Upper lobe of right lung (tissue), 1 donor: ENCODE measurements at places on chromosomes 2 and 18. TPM values are rescaled to one million over a fixed set of nuclear protein-coding genes. Genes with fewer than 3 reads are reported as not detected.
A peak's percentile ranks its signal among the peaks of the same experiment; 100 is the strongest.

GRCh38 chr18:74806700-74807416 is 209.2 kb downstream of the ZNF407 start:
- no peak for DNase-seq

MAPRE2 gene
- 35.4 TPM for total RNA-seq

GRCh38 chr2:208648368-208648767 is 241.8 kb downstream of the PTH2R start:
- DNase-seq = no peak

DNA sequence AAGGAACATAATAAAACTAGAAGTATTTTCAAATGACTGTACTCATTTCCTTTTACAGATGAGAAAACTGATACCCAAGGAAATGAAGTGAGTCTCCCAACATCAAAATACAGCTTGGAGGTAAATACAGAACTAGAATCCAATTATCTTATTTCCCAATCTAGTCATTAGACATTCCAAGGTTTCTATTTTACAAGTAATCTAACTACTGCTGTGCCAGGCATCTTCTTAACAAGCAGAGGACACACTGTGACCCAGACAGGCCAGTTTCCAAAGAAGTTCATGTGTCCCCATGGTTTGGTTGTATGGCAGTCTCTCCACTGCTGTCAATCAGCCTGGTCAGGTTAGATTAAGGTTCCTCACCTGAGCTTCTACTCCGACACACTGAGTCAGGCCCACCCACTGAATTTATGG is 143.5 kb downstream of the THADA start:
- no peak for DNase-seq

DNA sequence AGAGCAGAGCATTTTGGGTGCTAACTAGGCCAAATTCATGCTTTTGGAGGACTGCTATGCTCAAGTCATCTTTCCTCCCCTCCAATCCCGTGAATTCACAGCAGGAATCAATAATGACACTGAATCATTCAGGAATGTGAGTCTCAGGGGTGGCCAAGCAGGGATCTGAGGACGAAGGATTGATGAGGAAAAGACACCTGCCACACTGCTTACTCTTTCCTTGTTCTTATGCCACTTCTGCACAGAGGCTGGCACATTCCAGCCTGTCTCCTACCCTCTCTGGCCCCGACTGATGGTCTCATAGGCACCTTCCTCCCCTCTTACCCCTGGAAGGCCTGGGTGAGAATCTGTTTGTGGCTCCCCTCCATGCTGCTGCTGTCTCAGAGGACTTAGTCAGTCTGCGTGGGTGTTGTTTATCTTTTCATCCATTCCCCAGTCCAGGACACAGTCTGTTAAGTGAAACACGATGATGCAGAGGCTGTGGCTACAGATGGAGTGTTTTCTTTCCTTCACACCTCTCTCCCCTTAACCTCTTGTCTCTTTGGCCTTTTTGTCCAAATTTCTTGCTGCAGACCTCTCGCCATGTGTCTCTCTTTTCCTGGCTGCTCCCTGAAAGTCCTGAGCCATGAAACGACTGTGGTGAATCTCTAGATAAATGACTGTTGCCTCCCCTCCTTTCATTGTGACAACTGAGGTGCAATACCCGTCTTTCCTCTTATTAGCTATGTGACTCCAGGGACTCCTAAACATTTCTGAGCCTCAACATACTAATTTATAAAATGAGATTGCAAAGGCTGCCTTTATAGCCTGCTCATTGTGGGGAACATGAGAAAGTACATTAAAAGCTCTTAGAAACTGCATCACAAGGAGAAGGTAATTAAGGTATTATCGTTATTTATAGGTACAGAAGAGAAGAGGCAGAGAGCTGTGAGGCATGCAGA is 86.9 kb downstream of the RDH14 start:
- DNase-seq = no peak

DNA sequence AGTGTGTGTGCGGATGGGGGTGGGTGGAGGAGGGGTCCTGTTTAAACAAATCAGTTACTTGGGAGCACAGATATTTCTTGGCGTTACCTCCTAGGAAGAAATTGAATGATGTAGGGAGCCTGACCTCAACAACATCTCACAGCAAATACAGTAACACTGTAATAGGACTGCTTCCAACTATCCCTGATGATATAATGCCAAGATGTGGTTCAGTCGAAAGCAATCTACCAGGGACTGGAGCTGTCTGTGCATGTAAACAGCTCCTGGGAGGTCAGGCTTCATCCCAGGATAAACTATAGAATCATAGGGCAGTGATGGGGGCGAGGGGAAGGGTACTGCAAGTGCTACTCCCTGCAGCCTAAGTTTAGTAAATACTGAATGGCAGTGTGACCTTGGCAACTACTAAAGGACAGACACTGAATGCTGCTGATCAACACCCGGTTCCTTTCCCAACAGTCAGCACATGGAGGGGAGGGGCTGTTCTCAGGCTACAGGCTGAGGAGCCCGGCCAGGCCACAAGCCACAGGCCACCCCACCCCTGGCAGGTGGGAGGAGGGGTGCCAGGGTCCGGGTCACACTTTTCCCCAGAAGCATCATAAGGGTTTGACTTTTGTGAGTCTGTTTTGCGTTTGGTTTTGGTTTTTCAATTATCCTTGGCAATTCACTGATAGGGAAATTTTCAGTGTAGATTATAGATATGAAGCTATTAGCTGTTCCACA is 85.3 kb upstream of the ZNF397 start:
- DNase-seq = no peak

DNA sequence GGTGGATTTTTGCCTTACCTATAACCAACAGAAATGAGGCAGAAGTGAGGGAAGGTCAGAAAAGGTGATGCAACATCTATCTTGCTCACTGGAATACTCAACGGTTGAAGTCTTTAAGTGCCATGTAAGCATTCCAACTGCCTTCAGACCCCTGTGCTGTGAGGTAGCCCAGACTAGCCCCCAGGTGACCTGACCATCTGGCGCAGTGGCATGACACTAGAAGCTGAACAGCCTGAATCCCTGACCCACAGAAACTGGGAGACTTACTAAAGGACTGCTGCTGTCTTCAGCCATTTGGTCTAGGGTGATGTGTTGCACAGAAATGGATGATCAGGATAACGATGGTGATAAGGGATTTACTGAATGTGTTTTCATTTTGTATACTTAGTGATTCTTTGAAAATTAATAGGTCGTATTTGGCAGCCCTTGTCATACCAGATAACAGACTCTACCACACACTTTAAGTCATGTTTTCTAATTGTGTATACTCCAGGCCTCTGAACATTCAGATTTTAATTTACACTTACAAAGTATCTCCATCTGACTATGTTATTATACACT is 161.5 kb downstream of the STK39 start:
- no peak for DNase-seq

PHLPP1 gene
- 11.9 TPM for total RNA-seq

- DNase-seq = no peak
Observed at GRCh38 chr2:214628091-214628490, 181.4 kb downstream of the BARD1 start.

HTR2B gene
- total RNA-seq = 2.6 TPM

DNA sequence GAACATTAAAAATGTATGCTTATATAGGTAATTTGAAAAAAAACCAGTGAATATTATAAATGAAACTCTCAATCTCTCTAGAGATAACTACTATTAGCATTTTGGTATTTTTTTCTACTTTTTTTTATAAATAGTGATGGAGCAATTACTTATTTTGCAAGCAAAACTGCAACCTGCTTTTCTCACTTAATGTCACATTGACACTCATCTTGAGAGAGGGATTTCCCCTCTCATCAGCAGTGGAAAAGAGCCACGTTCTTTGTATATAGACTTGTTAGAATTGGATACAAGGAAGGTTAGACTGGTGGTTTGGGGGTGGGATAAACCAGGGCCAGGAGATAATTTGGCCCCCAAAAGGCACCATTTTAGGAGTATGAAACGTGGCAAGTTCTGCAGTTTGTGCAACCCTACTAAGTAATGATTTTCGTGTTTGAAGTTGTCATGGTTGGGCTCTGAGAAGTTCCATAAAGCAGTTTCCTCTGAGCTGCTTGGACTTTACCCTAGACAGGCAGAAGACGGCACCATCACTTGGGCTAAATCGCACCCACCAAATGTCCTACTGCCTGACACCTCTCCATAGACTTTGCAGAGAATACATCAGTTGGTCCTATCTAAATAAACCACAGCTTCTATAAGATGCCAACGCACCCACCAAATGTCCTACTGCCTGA is 194.0 kb downstream of the ACTR3 start:
- DNase-seq = no peak

- peak; percentile 86 for DNase-seq
Observed at GRCh38 chr2:191678437-191679100, 633 bp downstream of the NABP1 start.

GREB1 gene
- total RNA-seq = 0.90 TPM

DNA sequence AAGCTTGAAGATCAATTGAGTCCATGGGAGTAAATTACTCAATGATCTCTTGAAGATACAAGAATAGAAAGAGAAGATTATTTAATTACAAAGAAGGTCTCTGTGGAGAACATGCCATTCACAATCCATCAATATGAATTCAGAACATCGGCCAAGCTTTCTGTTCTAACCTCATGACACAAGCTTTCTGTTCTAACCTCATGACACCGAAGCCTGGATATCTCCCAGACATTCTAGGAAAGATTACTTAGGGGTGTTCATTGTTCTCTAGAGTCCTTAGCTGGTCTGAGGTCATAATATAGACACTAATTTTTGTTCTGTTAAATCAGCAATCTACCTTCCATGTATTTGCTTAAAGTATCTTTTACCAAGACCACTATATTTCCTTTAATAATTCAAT is 95.5 kb downstream of the RDH14 start:
- no peak for DNase-seq

DNA sequence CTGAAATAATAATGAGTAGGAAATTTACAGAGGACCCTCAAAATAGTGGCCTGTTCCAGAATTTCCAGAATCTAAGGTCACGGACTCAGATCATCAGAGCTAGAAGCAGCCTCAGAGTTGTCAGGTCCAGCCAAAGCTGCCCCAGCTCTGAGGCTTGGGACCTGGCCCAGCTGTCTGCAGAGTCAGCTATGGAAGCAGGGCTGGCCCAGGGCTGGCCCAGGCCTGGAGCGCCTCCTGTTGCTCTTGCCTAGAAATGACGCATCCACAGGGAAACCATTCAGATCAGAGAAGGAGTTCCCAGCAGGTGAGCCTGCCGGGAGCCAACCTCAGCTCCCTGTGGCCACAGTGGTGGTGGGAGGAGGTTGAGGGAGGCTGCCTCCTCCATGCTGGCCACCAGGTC is 106.7 kb upstream of the ARL4C start:
- no peak for DNase-seq

DNA sequence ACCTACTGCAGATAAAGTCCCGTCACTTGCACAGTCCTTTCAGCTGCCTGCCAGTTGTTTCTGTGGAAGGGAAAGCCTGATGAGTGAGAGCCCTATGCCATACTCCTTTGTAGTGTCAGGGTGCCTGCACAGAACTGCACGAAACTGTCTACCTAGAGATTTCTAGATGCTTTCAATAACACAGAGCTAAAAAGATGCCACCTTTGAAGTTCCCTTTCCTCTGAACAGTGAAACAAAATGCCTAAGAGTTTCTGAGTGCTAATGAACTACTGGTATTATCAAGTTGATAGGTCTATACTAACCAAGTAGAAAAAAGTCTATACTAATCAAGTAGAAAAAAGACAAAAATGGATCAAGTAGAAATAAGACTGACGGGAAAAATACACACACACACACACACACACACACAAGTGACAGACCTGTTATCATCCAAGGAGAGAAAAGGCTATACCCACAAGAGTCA is 79.0 kb downstream of the TLK1 start:
- DNase-seq = no peak

ZSWIM2 gene
- total RNA-seq = not detected

ITSN2 gene
- 104 TPM for total RNA-seq

DNA sequence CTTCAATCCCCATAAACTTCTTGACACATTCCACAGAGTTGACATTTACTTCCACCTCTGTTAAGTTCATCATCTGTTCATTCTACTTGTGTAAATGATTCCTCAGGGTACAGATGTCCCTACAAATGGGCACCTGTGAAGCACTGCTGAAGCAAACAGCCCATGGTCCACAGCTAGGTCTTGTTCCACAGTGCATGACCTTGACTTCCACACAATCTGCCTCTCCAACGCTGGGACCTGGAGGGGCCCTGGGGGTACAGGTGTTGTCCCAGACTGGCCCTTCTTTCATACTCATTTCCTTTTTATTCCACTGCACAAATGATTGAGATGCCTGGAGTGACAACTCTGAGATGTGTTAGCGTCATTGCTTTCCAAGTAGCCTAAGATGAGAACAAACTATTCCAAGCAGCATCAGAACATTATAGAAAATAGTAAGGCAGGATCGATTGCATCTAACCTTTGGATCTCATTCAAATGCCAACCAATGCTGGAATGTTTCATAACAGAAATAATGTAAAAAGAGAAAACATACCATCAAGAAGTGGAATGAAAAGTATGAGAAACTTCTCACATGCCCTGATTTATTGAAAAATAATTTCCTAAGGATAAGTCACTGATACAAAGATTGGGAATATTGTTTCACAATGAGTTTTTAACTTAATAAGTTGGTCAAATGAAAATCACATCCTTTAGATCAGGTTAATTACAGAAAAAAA is 31.2 kb downstream of the PIEZO2 start:
- no peak for DNase-seq

DNA sequence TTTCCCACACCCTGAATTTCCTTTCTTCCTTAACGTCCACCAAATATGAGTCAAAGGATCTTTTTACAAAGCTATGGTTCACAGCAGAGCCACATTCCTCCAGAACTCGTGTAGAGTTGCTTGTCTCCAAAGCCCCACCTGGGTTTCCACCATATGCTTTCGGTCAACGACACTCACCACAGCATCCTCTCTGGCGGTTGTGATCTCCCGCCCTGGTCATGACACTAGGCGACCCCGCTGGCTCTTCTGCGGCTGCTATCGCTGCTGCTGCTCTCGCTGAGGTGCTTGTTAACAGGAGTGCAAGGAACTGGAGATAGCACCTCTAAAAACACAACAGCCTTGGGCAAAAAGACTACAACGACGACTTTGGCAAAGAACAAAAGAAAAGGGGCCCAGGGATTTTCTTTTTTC is 340 bp downstream of the SLC40A1 start:
- peak; percentile 66 for DNase-seq

SLC4A5 gene
- 3.2 TPM for total RNA-seq

CHRND gene
- not detected for total RNA-seq

GRCh38 chr2:236675051-236675450 is 105.4 kb downstream of the ACKR3 start:
- no peak for DNase-seq

GRCh38 chr18:48475635-48476549 is 62.9 kb upstream of the CTIF start:
- DNase-seq = no peak

DNA sequence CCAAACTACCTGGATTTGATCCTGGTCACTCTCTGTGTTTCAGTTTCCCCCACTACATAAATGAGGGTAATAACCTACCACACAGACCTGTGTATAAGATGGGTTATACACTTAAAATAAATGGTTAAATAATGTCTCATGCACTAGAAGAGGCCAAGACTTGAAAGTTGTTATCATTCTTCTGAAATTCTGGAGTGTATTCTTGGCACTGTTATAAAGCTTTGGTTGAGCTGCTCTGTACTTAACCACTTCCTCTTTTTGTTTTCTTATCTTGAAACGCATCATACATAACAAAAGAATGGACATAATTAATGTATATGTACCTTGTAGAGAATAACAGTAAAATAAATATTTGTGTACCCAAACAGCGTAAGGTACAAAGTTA is 281.0 kb downstream of the AFF3 start:
- no peak for DNase-seq

EFR3B gene
- total RNA-seq = 10.7 TPM

EMILIN1 gene
- total RNA-seq = 84.6 TPM

- no peak for DNase-seq
Observed at GRCh38 chr2:186991766-186992417, 142.9 kb upstream of the ZSWIM2 start.
